ENCODE measurements at places on chromosomes 13 and 19.

- no peak for DNase-seq
Measured at GRCh38 chr19:30908262-30908771, 440.9 kb downstream of the TSHZ3 start.

GRCh38 chr13:49246850-49247642 lies 679 bp upstream of the CDADC1 start:
- DNase-seq, result no peak

- no peak for DNase-seq
Measured at GRCh38 chr13:51825165-51825592, 19.8 kb downstream of the TMEM272 start.

- DNase-seq, result no peak
Measured at GRCh38 chr13:99172951-99173350, 27.7 kb upstream of the UBAC2 start.

DNA sequence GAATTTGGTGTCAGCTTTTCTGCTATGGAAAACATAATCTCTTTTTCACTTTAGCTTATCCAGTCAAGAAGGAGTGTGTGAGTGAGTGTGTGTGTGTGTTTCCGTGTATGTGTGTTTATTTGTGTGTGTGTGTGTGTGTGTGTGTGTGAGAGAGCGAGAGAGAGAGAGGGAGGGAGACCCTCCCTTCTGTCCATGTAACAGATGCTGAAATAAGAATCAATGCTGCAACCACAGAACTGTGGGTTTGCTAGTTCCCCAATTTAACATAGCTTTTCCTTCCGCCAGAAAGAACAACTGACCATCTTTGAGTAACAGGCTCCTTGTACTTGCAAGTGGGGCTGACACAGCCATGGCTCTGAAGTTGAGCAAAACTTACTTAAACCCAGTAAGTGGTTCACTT lies 5.2 kb downstream of the LCP1 start:
- no peak for DNase-seq

DNA sequence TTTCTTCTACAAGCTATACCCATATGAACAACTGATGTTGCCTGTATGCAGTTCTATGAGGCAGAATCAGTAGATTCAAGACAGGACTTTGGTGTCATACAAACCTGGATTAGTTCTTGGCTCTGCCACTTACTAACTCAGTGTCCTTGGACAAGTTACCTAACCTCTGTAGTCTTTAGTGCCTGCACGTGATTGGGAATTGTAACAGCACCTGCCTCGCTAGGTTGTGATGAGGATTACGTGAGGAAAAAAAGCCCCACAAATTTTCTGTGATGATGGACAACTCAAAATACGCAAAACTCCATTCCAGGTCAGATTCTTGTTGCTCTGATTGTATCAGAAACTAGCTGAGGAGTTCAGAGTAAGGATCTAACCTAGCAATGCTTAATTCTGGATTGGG lies 89.3 kb downstream of the LRCH1 start:
- DNase-seq, result no peak

DNA sequence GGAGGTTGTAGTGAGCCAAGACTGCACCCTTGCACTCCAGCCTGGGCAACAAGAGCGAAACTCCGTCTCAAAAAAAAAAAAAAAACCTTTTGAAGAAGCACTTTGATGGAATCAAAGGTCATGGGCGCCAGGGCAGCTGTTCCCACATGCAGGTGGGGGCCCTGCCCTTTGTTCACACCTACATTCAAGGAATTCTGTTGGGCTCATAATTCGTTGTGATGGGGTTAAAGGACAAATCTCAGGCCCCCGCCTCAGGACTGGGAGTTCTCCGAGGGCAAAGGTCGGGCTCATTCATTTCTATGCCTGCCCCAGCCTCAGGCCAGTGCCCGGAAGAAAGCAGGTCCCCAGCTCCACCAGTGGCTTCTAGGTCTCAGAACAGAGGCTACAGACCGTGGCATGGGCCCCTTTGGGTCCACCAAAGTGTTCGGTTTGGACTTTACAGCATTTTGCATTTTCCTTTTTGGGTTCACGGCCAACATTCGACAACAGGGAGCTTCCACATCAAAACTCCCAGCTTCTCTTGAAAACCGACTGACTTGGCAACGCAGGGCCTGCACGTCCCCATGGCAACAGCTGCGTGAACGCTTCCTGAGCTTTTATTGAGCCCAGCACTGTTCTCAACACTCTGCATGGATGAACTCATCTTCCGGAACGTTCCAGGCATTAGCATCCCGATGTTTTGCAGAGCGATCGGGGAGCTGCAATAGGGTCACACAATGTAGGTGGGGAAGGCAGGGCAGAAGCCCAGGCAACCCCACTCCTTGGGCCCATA lies 10.1 kb upstream of the GTF2F1 start:
- no peak for DNase-seq

DNA sequence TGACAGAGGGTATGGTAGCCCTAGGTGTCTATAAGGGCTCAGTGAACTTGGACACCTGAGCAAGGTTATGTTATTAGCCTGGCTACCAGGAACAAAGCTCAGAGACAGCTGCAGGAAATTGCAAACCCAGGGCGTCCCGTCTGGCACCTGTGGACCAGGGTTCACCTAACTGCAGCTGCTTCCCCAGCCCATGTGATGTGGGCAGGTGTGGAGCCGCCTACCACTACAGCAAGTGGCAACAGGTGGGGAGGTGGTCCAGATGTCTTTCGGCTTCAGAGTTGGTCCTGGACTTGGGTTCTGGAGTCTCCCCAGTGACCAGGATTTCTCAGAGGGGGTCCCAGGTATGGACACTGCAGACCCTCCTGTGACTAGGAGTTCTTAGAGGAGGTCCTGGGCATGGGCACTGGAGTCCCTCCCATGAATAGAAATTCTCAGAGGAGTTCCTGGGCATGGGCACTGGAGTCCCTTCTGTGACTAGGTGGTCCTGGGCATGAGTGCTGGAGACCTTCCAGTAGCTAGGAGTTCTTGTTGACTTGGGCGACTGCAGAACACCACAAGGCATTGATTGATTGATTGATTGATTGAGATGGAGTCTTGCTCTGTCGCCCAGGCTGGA lies 25.2 kb downstream of the ACTL9 start:
- no peak for DNase-seq

DNA sequence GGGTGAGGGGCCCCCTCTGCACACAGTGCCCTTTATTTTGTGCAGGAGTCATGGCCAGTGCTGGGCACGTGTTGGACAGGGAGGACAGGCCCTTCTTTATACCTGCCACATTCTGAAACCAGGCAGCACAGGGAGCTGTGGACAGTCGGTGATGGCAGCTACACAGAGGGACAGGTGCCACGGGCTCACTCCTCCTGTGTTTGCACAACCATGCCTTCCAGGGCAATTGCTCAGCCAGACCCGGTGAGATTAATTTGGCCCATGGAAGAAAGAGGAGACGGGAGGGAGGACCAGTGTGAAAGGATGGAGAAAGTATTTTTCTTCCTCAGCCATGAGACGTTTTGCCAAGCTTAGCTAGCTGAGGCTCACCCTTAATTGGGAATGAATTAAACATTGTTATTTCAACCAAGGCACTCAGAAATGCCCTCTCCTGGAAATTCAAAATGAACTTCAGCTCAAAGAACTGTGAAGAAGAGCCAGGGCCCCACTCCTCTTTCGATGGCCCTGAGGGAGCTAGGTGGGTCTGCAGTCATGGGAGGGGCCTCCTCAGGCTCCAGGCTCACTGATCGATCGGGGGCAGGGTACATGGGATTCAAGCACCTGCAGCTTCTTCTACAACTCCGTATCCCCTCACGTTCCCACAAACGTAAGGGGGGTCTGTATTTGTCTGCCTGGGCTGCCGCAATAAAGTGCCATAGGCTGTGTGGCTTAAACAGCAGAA lies 41.2 kb downstream of the SHISA2 start:
- DNase-seq, result no peak

- DNase-seq, result no peak
Measured at GRCh38 chr13:80900561-80900960, 559.6 kb upstream of the SPRY2 start.

DNA sequence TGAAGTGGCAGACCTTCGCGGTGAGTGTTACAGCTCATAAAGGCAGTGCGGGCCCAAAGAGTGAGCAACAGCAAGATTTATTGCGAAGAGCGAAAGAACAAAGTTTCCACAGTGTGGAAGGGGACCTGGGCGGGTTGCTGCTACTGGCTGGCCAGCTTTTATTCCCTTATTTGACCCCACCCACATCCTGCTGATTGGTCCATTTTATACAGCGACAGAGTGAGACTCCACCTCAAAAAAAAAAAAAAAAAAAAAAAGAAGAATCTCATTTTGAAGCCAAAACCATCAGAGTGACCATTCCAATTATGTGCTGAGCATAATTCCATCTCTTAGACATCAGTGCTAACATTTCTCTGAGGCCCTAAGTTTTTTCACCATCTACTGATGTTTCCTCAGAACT lies 1.9 kb upstream of the ZNF552 start:
- DNase-seq, result no peak

- DNase-seq, result no peak
Measured at GRCh38 chr13:77207943-77208342, 119.0 kb downstream of the MYCBP2 start.

DNA sequence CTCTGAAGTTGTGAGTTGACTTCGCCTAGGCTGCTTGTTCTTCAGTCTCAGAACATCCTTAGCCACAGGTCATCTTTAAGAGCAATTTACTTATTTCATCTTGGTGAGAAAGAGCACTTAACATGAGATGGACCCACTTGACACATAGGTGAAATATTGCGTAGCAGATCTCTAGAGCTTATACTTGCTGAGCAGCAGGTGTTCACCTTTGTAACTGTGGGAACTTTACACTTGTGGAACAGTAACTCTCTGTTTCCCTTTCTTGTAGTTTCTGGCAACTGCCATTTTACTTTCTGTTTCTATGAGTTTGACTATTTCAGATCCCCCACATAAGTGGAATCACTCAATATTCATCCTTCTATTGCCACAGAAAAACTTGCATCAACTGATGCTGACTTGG lies 95.7 kb downstream of the SLC10A2 start:
- DNase-seq, result no peak

DNA sequence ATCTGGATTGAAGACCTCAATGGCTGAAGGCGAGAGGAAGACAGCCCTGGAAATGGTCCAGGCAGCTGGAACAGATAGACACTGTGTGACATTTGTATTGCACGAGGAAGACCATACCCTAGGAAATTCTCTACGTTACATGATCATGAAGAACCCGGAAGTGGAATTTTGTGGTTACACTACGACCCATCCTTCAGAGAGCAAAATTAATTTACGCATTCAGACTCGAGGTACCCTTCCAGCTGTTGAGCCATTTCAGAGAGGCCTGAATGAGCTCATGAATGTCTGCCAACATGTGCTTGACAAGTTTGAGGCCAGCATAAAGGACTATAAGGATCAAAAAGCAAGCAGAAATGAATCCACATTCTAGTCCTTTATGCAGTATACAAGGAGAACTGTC lies 1.2 kb downstream of the POLR1D start:
- no peak for DNase-seq
